ENCODE measurements at places on chromosomes 7 and 10.

DNA sequence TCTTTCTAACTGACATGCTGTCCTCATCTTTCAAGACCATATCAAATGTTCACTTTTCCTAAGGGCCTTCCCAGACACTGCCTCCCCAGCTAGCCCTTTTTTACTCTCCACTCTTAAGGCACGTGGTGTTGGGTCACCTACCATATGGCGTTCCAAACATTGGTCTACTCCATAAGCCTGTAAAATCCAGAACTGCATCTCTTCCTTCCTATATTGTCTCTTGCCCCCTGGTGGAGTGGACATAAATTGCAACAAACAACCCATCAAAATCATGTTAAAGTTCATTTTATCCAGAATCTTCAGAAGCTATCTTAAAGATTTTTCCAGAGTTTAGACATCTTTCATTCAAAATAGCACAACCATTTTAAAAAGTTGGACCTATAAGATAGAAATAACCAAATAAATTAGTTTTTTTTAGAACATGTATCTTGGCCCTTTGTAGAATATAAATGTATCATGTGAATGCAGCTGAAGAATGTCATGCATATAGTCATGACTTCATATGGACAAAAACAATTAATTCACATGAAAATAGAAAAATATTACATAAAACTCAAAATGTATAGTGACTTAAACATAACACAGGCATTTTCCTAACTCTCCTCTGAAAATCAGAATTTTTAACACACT is 180.6 kb upstream of the CHRM2 start:
- no peak for DNase-seq

DNA sequence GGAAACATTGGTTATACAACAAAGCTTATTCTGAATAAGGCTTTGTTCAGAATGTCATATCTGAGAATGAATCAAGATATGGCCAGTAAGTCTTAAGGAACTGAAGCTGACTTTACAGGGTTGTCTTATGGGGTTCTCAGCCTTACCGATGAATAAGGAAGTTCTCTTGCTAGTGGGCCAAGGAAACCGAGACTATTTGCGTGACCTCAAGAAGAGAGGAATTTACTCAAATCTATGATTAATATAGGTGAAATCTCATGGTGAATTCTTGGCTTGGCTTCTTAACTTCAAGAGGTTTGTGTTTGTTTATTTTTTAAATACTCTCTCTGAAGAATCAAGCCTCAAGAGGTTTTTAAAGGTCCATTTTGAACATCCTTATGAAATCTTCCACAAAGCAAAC is 4.7 kb upstream of the MRLN start:
- DNase-seq: no peak

DNA sequence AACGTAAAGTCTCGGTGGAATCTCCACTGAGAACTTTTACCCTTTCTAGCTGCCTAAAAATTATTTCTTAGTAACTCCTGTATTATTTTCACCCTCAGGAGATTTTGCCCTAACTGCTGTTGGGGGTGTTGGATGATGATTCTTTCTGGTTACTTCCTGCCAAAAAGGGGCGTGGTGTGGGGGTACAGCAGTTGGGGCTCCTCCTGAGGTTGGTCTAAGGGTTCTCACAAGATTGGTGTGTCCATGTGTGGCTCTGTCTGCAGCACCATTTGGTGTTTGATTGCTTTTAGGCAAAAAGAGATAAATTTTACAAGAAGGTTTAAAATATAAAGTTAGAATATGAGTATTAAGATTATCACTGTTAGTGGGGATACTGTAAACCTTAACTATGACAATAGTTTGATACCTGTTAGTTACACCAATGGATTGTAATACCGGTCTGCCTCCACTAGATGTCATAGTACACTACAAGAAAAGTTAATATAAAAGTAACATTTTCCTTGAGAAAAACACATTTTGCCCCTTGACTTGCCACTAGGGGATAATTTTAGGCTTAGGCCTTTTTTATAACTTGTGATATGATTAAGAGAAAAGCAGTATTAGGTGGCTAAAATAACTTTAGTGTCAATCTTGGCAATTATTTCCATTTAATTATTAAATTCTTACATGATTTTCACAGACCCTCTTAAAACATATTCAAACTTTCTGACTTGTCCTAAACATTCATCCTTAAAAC is 928.7 kb downstream of the IPMK start:
- no peak for DNase-seq

GRCh38 chr7:140683657-140684056 is 10.9 kb downstream of the ADCK2 start:
- no peak for DNase-seq

DNA sequence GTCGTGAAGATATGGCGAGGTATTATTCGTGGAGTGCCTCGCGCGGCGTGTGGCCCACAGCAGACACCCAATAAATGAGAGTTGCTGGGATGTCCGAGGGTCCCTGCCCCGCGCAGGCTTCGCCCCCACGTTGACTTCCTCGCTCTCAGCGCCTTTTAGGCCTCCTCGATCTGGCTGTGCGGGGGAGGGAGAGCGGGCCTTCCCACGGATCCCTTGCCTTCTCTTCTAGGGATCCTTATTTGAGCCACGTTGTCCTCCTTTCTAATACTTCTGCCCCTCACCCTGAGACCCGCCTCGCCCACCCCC is 660 bp downstream of the VCL start:
- DNase-seq: no peak

- DNase-seq: no peak
These were observed 19.4 kb downstream of the LAT2 start for GRCh38 chr7:74228951-74229900.

DNA sequence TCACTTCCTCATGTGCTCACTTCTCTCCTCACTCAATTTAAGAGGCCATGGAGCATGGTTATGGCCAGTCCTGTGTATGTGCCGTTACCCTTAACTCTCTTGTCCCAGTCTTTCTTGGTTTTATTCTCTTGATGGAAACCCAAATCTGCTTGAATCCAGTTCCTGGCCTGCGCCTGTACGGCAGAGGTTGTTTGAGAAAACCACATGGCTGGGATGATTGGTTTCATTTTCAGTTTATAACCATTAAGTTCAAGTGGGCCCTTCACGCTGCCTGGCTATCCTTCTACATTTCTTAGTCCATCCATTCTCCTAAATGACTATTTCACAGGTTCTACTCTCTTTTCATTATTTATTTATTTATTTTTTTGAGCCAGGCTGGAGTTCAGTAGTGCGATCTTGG is 1.6 kb upstream of the ZNF239 start:
- no peak for DNase-seq

GRCh38 chr10:91006001-91006751 is 85.3 kb upstream of the ANKRD1 start:
- peak; percentile 35 for DNase-seq
